ENCODE measurements at places on chromosomes 3 and 15. TPM values are rescaled to one million over a fixed set of nuclear protein-coding genes. Genes with fewer than 3 reads are reported as not detected.

Gene CNTN3
- not detected for total RNA-seq

Gene ECE2
- not detected for total RNA-seq

Gene STAC
- total RNA-seq, result not detected

DNA sequence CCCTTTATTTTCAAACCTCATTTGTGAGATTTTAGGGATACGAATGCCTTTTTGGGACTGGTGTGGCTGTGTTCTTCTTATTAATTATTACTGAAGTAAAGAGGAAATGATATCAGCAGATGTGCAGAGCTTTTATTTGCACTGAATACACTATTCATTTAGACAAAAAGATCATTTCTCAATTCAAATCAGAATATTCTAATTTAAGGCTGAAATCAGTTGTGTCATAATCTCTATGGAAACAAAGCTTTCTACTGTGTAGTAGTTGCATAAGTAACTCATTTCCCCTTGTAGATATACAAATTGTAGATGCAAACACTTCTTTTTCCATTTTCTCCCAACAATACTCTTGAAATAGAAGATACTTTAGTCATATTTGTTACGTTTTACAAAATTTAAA, 56.0 kb downstream of the PDE8A start:
- no peak overlapping the region for H3K4me3 ChIP-seq
- DNase-seq, result no peak
- H3K27me3 ChIP-seq, result no peaks in the 10 kb centered on the region
- H3K27ac ChIP-seq, result no peak overlapping the region
- H3K4me1 ChIP-seq, result peaks cover 4% of the 10 kb centered on the region
- H3K36me3 ChIP-seq, result no peaks in the 10 kb centered on the region

DNA sequence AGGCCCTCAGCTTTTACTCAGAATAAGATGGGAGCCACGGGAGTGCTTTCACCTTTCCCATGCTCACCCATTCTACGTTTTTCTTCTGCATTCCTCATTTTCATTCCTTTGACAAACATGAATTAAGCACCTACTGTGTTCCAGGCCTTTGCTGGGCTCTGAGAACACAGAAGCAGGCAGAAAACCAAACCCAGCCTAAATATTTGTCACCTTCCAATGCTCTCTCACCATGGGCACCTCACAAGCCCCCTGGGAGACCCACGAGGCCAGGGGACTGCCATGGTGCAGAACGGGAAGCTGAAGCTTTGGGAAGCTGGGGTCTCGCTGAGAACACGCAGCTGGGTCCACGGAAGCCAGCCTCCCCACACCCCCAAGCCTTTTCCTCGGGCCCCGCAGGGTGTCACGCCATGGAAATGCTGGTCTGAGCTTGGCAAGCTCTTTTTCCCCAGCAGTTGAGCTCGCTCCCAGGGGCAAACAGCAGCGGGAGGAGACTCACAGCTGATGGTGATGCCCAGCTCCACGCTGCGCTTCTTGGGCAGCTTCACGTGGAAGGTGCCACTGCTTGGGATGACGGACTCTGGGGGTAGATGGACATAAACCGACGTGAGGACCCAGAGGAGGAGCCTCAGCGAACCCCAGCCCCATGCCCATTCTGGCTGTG, 27.7 kb downstream of the GRIP2 start:
- H3K27ac ChIP-seq, result no peak overlapping the region
- no peaks in the 10 kb centered on the region for H3K27me3 ChIP-seq
- H3K4me1 ChIP-seq, result no peaks in the 10 kb centered on the region
- no peaks in the 10 kb centered on the region for H3K36me3 ChIP-seq
- no peak overlapping the region for H3K4me3 ChIP-seq

- no peak for DNase-seq
- no peaks in the 10 kb centered on the region for H3K36me3 ChIP-seq
- H3K4me1 ChIP-seq, result no peaks in the 10 kb centered on the region
- H3K27me3 ChIP-seq, result no peaks in the 10 kb centered on the region
Measured at GRCh38 chr3:153038779-153039178, 123.2 kb upstream of the RAP2B start.

DNA sequence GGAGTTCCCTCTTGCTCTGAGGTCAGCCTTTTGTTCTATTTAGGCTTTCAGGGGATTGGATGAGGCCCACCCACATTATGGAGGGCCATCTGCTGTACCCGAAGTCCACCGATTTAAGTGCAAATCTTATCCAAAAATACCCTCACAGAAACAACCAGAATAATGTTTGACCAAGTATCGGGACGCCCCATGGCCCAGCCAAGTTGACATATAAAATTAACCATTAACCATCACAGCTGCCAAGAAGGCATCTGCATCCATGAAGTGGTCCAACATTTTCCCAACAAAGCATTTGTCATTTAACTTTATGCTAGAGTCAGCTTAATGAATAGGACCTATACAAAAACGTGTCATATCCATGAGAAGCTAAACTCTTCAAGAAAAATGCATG, 46.2 kb upstream of the TBC1D23 start:
- H3K4me1 ChIP-seq, result peaks cover 10% of the 10 kb centered on the region
- H3K27me3 ChIP-seq, result no peaks in the 10 kb centered on the region
- H3K4me3 ChIP-seq, result no peak overlapping the region
- no peak overlapping the region for H3K27ac ChIP-seq

Gene FRMD5
- total RNA-seq, result not detected

DNA sequence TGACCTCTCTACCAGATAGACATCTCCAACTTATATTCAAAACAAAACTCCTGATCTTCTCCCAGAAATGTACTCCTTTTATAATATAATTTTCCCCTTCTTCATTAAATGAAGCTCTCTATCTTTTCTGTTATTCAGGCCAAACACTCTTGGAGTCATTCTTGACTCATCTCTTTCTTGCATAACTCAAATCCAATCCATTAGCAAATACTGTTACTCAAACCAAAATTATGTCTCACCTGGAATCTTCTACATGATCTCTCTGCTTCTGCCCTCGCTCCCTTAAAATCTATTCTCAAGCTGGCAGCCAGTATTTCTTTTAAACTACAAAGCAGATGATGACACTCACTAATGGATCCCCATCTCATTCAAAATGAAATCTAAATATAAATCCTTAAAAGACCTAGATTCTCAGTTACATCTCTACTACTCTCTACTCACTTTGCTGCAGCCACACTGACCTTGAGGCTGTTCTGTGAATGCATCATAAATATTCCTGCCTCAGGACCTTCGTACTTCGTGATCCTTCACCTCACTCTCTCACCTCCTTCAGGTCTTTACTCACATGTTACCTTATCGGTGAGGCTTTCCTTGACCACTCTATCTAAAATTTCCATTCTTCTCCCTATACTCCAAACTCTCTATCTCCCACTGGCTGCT, 160.9 kb downstream of the TBC1D5 start:
- H3K4me3 ChIP-seq, result no peak overlapping the region
- H3K27ac ChIP-seq, result no peak overlapping the region
- no peaks in the 10 kb centered on the region for H3K36me3 ChIP-seq
- H3K27me3 ChIP-seq, result no peaks in the 10 kb centered on the region
- DNase-seq, result no peak
- H3K4me1 ChIP-seq, result peaks cover 8% of the 10 kb centered on the region

GRCh38 chr3:76768912-76769311, 271.0 kb upstream of the ROBO2 start:
- no peaks in the 10 kb centered on the region for H3K27me3 ChIP-seq
- H3K4me1 ChIP-seq, result no peaks in the 10 kb centered on the region
- H3K4me3 ChIP-seq, result no peak overlapping the region

DNA sequence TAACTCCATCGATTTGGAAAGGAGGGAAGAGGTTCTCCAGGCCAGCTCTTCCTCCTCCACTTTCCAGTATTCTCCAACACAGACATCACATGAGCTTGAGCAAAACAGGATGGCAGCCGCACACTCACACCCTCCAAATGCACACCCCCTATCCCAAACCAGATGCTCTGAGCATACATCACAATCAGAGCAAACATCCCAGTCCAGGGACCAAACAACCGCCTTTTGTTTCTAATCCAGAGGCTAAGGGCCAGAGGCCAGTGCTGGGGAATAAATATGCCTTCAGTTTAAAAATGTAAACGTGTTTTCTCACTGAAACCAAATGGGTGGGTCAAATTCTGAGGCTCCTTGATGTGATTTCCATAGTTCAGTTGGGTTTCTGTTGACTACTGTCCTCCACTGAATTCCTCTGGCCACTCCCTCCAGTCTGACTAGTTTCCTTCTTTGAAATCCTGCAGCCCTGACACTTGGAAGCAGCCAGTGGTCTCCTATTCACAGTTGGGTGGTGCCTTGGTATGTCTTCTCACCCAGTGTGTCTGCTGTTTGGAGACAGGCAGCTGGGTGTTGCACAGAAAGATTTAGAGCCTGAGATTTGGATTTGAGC, 19.2 kb upstream of the MFGE8 start:
- no peak overlapping the region for H3K4me3 ChIP-seq
- DNase-seq, result no peak
- no peaks in the 10 kb centered on the region for H3K36me3 ChIP-seq
- no peaks in the 10 kb centered on the region for H3K4me1 ChIP-seq

- no peak for DNase-seq
- no peaks in the 10 kb centered on the region for H3K4me1 ChIP-seq
- no peak overlapping the region for H3K27ac ChIP-seq
Measured at GRCh38 chr3:82636177-82636576, 874.7 kb upstream of the GBE1 start.

Gene SHC4
- total RNA-seq, result not detected

- H3K27me3 ChIP-seq, result no peaks in the 10 kb centered on the region
- no peaks in the 10 kb centered on the region for H3K36me3 ChIP-seq
- H3K27ac ChIP-seq, result no peak overlapping the region
- H3K4me3 ChIP-seq, result no peak overlapping the region
- no peak for DNase-seq
Measured at GRCh38 chr3:25145176-25145575, 282.9 kb upstream of the RARB start.

- no peaks in the 10 kb centered on the region for H3K36me3 ChIP-seq
- no peak overlapping the region for H3K4me3 ChIP-seq
- DNase-seq, result no peak
Measured at GRCh38 chr15:58498821-58499580, 67.2 kb downstream of the LIPC start.

Gene HMG20A
- total RNA-seq, result 38.4 TPM

Gene TRAT1
- 109 TPM for total RNA-seq

- no peak overlapping the region for H3K27ac ChIP-seq
- no peaks in the 10 kb centered on the region for H3K4me1 ChIP-seq
- no peak overlapping the region for H3K4me3 ChIP-seq
- DNase-seq, result no peak
Measured at GRCh38 chr3:191348098-191348497, 17.8 kb upstream of the UTS2B start.

GRCh38 chr15:63146684-63147083, 10.6 kb downstream of the RPS27L start:
- H3K4me3 ChIP-seq, result no peak overlapping the region
- no peaks in the 10 kb centered on the region for H3K36me3 ChIP-seq
- no peaks in the 10 kb centered on the region for H3K4me1 ChIP-seq
- H3K27me3 ChIP-seq, result no peaks in the 10 kb centered on the region
- no peak overlapping the region for H3K27ac ChIP-seq

GRCh38 chr3:56700151-56700550, 17.1 kb upstream of the TASOR start:
- no peak for DNase-seq
- H3K4me1 ChIP-seq, result peaks cover 20% of the 10 kb centered on the region
- H3K36me3 ChIP-seq, result no peaks in the 10 kb centered on the region
- H3K4me3 ChIP-seq, result no peak overlapping the region
- H3K27me3 ChIP-seq, result no peaks in the 10 kb centered on the region
- H3K27ac ChIP-seq, result no peak overlapping the region

DNA sequence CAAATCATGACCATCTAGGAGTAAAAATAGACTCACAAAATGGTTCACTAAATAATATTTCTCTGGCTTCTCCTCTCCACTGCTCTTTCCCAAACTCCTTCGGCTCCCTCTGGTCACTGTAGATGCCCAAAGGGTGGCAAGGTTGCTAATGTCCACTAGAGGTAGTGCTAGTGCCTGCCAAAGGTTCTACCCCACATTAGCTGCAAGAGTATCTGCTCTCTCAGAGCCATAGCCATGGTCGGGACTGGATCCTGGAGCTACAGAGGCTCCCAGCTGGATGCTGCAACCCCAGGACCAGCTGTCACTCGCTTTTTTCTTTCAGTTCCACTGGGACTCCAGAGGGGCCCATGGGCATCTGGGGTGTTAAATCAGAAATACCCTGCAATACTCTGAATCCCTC, 8.5 kb downstream of the HTR3D start:
- H3K4me1 ChIP-seq, result no peaks in the 10 kb centered on the region
- no peak for DNase-seq
- H3K36me3 ChIP-seq, result no peaks in the 10 kb centered on the region
- no peak overlapping the region for H3K4me3 ChIP-seq
- no peak overlapping the region for H3K27ac ChIP-seq

DNA sequence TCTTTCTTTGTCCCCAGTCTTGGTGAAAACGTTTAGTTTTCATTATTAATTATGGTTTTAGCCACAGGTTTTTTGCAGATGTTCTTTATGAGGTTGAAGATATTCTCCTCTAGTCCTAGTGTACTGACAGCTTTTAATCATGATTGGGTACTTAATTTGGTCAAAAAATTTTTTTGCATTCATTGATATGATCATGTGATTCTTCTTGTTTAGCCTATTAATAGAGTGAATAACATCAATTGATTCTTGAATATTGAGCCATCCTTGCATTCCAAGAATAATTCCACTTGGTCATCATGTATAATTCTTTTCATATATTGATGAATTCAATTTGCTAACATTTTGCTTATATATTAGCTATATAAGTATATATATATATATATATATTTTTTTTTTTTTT, 46.1 kb downstream of the IL16 start:
- no peak overlapping the region for H3K4me3 ChIP-seq
- no peak overlapping the region for H3K27ac ChIP-seq
- DNase-seq, result no peak
- no peaks in the 10 kb centered on the region for H3K27me3 ChIP-seq
- H3K4me1 ChIP-seq, result no peaks in the 10 kb centered on the region

Gene KY
- not detected for total RNA-seq

- no peak overlapping the region for H3K4me3 ChIP-seq
- no peaks in the 10 kb centered on the region for H3K36me3 ChIP-seq
- DNase-seq, result no peak
Measured at GRCh38 chr3:159817126-159817525, 171.5 kb upstream of the IL12A start.

DNA sequence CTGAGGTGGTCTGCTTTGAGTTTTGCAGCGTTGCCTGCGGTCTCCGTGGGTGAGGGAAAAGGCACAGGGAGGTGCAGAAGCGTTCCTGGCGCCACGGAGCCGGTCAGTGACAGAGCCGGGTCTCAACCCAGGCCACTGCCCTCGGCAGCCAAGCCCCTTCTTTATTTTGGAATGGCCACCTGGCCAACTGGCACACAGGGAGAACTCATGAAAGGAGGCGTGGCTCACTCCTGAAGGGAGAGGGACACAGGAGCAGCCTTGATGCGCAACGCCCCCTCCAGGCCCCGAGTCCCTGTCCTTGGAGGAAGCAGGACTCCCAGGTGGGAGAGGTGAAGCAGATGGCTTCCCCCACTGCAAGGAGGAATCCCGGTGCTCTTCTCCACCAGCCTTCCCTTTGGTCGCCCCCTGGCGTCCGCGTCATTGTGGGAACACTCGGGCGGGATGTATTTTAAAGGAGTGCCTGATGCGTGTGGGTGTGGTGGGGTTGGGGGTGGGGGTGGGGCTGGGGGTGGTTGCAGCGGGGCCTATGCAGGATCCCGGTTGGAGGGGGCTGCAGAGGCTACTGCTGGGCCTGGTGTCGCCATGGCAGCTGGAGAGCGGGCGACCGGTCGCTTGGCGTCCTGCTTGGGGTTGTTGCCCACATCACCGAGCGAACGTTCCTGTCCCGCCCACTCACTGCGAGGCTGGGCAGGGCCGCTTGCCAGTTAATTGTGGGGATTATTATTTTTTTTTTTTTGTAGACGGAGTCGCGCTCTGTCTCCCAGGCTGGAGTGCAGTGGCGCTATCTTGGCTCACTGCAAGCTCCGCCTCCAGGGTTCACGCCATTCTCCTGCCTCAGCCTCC, 32.6 kb downstream of the APBA2 start:
- no peak overlapping the region for H3K27ac ChIP-seq
- H3K36me3 ChIP-seq, result no peaks in the 10 kb centered on the region
- no peak overlapping the region for H3K4me3 ChIP-seq
- no peak for DNase-seq
- no peaks in the 10 kb centered on the region for H3K4me1 ChIP-seq
- H3K27me3 ChIP-seq, result no peaks in the 10 kb centered on the region

Gene ZBTB47
- total RNA-seq, result 1.8 TPM

All from naive thymus-derived CD4-positive, alpha-beta T cell (primary cell).